ENCODE measurements at places on chromosomes 6 and 20. TPM values are rescaled to one million over a fixed set of nuclear protein-coding genes. Genes with fewer than 3 reads are reported as not detected.

DNA sequence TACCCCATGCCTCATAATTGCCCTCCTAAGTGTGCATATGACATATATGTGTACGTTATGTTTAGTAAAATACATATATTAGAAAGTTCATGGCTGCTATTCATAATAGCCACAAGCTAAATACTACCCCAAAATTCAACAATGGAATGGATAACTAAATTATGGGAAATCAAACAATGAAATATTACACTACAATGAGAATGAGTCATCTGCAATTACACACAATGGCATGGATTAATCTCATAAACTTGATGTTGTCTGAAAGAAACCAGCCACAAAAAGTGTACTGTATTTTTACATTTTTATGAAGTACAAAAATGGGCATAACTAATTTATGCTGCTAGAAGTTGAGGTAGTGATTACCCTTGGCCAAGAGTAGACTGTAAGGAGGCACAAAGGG, 477.0 kb downstream of the HAO1 start:
- no peak for DNase-seq

The BFSP1 gene
- 0.73 TPM for total RNA-seq

DNA sequence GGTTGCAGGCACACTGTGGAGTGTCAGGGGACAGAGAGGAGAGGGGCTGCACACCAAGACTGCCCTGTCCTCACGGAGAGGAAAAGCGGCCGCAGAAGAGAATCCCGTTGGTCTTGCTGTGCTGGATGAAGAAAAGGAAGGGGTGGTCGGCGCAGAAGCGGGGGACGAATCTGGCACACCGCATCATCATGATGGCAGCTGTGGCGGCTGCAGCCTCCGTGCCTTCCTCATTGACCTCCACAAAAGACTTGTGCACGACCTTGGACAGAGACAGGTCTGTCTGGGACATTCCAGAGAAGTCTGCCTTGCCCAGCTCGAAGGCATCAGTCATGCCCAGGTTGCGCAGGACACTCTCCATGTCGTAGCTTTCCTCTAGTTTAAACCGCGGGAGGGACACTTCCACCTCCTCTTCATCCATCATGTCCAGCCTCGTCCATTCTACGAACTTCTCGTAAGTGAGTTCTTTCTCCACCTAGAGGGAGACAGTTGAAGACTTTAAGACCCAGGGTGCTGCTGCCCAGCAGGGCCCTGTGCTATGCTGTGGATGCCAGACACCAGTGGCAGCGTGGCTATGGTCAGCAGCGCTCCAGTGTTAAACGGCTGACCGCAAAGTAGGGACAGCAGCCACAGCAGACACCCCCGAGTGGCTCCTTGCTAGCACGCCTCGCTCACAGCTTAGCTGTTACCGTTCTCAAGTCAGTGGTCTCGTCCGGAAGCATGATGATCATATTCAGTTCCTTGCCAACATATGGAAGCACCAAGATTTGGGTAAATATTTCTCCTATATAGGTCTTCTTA, 22.9 kb downstream of the SERPINB6 start:
- no peak for DNase-seq

The KIAA0408 gene
- total RNA-seq = 3.1 TPM

Data from Right ventricle myocardium superior (tissue), 1 donor.